ENCODE measurements at places on chromosomes 4 and X.
A peak's percentile ranks its signal among the peaks of the same experiment; 100 is the strongest.

DNA sequence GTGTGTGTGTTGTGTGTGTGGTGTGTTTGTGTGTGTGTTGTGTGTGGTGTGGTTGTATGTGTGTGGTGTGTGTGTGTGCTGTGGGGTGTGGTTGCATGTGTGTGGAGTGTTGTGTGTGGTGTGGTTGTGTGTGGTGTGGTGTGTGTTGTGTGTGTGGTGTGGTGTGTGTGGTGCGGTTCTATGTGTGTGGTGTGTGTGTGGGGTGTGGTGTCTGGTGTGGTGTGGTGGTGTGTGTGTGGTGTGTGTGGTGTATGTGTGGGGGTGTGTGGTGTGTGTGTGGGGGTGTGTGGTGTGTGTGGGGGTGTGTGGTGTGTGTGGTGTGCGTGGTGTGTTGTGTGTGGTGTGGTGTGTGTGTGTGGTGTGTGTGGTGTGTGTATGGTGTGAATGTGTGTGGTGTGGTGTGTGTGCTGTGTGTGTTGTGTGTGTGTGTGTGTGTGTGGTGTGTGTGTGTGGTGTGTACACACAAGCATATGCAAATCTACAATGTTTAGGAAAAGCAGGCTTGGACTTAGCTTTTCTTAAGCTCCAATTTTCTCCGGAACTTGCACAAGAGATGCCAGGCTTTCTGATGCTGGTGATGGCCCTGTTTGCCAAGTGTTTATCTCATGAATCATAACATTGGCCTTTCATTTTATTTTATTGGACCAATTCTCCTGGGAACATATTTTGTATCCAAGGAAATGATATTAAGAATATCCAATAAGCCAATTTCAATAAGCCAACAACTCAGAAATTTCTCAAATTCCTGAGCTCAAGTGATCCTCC lies 148.7 kb downstream of the SPATA18 start:
- peak; percentile 56 for DNase-seq

GRCh38 chr4:88002786-88003185 lies 4.6 kb upstream of the PKD2 start:
- no peak for DNase-seq

DNA sequence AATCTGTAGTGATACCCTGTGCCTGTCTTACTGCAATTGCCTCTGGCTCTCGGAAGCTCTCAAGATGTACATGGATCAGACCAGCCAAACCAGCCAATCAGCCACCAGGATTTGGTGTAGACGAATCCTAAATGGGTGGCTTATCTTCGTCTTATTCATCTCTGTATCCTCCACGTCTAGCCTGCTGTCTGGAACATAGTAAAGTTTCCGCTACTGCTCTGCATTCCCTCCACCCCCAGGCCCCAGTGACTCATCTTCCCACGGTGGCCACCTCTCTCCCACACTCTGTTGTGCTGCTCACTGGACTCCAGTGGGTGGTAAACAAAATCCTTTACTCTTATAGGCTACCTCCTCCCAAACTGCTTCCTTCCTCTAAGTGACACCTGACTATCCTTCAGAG lies 37.8 kb downstream of the SEPTIN6 start:
- peak; percentile 71 for DNase-seq

GRCh38 chr4:147772056-147772455 lies 40.2 kb downstream of the ARHGAP10 start:
- DNase-seq = no peak

GRCh38 chr4:185933078-185933581 lies 121.1 kb upstream of the SORBS2 start:
- peak; percentile 86 for DNase-seq

- DNase-seq = no peak
These were observed 956 bp downstream of the SORCS2 start for GRCh38 chr4:7193030-7193958.

DNA sequence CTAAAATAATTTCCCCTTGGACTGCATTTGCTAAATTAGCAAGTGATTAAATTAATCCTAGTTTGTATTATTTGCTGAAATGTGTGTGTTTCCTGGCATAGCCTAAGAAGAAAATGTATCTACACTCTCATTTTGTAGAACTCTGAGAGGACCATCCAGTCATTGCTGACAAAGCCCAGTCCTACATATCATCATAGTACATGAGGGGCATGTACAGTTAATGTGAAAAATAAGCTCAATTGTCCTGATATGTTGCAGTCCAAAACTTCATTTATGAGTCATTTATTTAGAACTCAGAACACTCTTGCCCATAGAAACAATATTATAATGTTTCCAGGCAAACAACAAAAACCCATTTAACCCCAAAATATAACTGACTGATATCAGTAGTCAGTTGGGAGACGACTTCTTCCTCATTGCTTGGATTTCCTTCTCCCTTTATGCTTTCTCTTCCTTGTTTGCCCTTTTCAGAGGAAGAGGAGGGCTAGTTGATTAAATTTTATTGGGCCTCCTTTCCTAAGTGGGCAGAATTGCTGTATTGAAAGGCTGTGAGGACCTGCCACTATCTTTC lies 26.9 kb upstream of the BBS12 start:
- DNase-seq = no peak

DNA sequence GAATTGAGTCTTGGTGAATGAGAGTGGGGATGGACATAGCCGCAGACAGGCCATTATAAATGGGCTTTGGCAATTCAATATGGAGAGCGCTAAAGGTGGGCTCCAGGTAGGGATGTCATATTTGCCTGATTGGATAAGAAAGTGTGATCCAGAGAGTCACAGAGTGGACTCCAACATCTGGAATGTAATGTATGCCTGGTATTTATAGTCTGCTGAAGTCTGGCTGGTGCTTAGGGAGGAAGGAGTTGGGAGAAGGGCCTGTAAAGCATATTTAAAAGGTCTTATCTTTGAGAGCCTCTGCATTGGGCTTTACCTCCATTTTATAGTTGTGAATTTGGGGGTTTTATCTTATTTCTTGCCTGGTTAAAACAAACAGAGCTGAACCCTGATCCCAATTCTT lies 153.2 kb downstream of the GALNTL6 start:
- DNase-seq = no peak

GRCh38 chrX:44203791-44204190 lies 139.7 kb downstream of the EFHC2 start:
- no peak for DNase-seq

GRCh38 chr4:52933738-52934137 lies 71.6 kb downstream of the RASL11B start:
- DNase-seq = no peak

DNA sequence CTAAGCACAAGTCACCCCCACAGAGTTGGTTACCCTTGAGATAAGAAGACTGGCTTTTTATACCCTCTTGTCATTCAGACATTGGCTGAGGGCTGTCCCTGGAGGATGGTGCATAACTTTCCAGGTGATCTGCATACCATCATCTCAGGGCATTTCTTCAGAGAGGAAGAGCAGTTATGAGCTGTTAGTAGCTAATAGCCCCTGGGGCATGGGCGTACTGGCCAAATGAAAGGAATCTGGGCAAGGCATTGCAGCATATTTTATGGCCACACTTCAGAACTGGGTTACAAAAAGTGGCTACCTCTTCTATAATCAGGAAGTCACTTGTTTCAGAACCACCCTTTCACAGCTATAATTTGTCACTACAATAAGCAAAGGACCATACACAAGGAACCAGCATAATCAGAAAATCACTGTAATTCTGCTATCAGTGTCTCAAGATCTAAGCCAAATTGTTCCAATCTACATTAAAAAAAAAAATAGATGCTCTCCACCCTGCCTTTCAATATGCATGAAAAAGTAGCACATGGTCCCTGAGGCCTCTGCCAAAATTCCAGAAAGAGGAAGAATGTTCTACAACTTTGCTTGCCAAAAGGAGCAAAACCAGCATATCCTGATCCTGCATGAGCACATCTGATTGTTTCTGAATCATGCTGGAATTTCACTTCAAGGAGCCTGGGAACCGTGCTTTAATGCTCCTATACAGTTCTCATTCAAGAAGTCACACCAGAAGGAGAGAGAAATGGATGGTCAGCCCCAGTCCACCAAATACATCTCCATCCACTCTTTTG lies 92.0 kb downstream of the TMEM144 start:
- DNase-seq = peak; percentile 79

- no peak for DNase-seq
These were observed 46.9 kb upstream of the YTHDC1 start for GRCh38 chr4:68396756-68397155.

- peak; percentile 91 for DNase-seq
These were observed 20.7 kb downstream of the HHIP start for GRCh38 chr4:144666539-144667175.

- no peak for DNase-seq
These were observed 124.0 kb downstream of the CYLC1 start for GRCh38 chrX:83984961-83985360.
